ENCODE measurements at places on chromosomes 11 and 22. TPM values are rescaled to one million over a fixed set of nuclear protein-coding genes. Genes with fewer than 3 reads are reported as not detected.

Gene C11orf87
- not detected for total RNA-seq

GRCh38 chr11:12377824-12378593 lies 638 bp downstream of the PARVA start:
- H3K27me3 ChIP-seq: no peaks in the 10 kb centered on the region
- H3K36me3 ChIP-seq: no peaks in the 10 kb centered on the region
- peaks cover 42% of the 10 kb centered on the region for H3K4me1 ChIP-seq
- H3K4me3 ChIP-seq: peak overlapping the region; percentile 55
- DNase-seq: peak; percentile 90

DNA sequence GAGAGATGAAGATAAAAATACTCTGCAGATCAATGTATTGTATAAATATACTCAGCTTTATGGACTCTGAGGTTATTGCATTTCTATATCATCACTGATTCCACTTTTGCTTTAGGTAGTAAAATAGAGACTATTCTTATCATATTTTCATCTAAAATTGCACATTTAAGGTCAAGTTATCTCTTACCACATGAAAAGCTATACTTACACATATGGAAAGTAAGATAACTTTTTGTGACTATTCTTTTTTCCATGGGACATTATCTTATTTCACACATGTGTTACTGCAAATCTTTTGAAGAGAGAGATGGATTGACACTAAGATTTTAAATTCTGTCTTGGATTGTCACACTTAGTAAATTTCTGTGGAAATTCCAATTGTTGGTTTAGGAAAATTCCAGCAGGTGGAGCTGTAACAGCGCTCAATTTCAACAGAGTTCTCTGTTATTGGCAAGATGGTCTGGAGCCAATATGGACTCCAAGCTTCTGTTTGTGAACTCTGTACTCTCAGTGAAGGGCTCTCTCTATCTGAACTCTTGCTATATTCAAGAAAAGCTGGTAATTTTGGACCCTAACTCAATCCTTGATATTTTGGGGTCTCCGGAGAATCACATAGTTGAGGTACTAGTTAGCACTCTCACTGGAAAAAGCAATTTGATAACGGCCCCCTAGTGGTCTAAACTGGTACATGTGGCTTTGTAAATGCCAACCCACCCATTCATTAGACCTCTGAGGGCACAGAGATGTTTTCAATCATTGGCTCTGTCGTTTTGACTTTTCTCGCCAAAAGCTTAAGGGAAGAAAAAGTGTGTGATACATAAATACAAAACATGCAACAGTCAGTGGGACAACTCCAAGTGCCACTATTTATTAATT lies 429.7 kb downstream of the ETS1 start:
- H3K27ac ChIP-seq: no peak overlapping the region
- no peak overlapping the region for H3K4me3 ChIP-seq
- H3K36me3 ChIP-seq: no peaks in the 10 kb centered on the region
- no peaks in the 10 kb centered on the region for H3K4me1 ChIP-seq
- no peaks in the 10 kb centered on the region for H3K27me3 ChIP-seq

GRCh38 chr11:10722307-10722706 lies 28.7 kb upstream of the CTR9 start:
- no peak for DNase-seq
- no peaks in the 10 kb centered on the region for H3K4me1 ChIP-seq
- peaks cover 4% of the 10 kb centered on the region for H3K27me3 ChIP-seq
- no peak overlapping the region for H3K27ac ChIP-seq

DNA sequence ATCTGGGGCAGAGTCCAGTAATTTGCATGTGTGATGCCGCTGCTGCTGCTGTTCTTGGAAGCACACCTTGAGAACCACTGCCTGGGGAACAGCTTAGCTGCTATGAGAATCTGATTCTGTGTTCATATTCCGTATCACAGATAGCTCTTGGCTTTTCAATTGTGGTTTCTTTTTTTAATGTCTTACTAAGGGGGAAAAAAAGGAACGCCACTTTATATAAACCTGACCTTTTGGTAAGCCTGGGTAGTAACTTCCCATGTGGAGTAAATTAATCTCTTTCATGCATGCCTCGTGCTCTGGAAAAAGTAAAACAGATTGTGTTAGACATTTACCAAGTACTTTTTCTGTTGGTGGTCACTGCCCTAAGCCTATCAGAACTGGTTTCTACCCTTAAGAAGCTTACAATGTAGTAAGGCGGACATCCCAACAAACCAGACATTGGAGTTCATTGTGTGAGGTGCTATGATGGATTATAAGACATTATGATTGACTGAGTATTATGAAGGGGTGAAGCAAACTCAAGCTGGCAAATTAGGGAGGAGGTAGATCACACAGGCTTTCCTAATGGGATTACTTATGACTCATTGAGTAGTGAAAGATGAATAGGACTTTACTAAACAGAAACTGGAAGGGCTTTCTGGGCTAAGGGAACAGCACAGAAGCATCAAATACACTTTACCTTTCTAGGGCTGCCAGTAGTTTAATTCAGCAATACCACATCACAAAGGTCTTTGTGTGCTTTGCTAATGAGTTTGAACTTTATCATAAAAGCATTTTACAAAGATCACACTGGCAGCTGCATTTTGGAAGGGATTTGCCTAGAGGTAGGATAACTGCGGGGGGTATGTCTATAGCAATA lies 64.7 kb downstream of the MAML2 start:
- DNase-seq: peak; percentile 34
- H3K27ac ChIP-seq: no peak overlapping the region
- no peak overlapping the region for H3K4me3 ChIP-seq
- peaks cover 6% of the 10 kb centered on the region for H3K4me1 ChIP-seq
- H3K36me3 ChIP-seq: no peaks in the 10 kb centered on the region

DNA sequence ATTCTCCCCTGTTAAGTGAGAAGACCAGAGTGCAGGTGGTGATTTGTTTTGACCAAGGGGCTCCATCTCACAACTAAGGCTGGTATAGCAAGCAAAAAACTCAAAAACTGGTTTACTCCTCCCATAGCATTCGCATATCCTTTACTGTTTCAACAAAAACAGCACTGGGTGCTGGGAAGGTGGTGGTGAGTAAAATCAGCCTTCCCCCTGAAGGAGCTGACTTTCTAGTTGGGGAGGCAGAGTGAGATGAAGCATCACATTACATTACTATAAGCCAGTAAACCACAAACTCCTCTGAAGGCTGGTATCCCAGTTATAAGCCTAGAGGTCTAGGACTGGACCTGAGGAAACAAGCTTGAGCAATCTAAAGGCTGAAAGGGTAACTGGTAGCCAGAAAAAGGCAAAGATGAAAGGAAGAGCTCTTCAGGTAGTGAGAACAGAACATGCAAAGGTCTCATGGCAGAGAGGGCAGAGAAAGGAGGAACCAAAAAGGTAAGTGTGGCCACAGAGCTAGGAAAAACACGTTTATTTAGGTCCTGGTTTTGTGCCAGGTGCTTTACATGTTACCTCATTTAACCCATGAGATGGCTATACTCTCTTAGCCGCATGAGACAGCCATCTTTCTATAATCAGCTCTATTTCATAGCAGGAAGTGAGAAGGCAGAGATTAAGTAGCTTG lies 22.3 kb downstream of the TMEM123 start:
- no peaks in the 10 kb centered on the region for H3K27me3 ChIP-seq
- H3K27ac ChIP-seq: no peak overlapping the region
- DNase-seq: no peak
- H3K4me1 ChIP-seq: peaks cover 25% of the 10 kb centered on the region
- no peak overlapping the region for H3K4me3 ChIP-seq
- no peaks in the 10 kb centered on the region for H3K36me3 ChIP-seq
